ENCODE measurements at places on chromosomes 7 and 10.

DNA sequence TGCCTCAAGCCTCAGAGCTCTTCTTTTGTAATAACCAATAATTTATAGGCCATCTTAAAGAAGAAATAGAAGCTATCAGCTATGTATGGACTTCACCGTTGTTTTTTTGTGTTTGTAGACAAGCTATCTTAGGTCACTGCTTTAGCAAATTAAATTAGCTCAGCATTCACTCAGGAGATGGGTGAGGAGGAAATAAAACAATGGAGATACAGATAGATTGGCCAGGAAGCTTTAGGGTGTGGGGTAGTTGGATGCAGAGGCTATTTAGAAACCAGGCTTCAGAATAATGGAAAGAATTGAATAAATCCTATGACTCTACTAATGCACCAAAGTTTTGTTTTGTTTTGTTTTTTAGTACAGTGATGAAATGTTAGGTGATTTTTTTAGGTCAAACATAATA lies 66.1 kb downstream of the MDFIC start:
- no peak for DNase-seq

DNA sequence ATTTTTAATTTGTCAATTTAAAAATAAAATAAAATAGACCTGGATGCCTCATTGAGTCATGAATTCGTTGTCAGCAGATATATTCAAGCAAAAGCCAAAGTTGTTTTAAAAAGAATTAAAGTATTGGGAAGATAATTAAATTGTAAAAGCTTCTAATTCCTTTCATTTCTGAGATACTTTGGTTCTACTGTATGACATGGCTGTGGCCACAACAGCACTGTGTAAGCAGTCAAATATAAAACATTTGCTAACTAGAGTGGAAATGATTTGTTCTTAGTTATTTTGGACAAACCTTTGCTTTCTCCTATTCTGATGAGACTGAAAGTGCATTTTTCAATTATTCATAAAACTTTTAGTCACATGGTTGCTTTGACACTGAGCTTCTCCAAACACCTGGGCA lies 143.6 kb upstream of the FAM13C start:
- no peak for DNase-seq

- DNase-seq, result peak; percentile 82
Observed at GRCh38 chr7:85185424-85186082, 1.3 kb downstream of the SEMA3D start.

GRCh38 chr10:75283671-75284470 lies 48.1 kb upstream of the COMTD1 start:
- no peak for DNase-seq

DNA sequence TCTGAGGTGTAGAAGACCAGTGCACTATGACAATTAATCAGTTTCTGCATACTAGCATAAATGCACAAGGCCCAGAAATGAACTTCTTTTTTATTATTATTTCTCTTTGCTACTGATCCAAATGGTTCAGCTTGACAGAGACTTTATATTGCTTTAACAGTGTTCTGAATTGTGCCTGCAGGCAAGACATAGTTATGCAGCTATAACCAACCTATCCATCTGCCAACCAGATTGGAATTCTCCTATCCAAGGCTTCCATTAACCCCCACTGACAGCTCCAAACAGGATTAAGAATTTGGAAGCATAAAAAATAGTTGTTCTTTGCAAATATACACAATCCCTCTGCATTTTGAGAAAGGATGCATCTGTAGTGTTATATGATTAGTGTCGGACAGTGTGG lies 98.2 kb downstream of the BTRC start:
- no peak for DNase-seq

DNA sequence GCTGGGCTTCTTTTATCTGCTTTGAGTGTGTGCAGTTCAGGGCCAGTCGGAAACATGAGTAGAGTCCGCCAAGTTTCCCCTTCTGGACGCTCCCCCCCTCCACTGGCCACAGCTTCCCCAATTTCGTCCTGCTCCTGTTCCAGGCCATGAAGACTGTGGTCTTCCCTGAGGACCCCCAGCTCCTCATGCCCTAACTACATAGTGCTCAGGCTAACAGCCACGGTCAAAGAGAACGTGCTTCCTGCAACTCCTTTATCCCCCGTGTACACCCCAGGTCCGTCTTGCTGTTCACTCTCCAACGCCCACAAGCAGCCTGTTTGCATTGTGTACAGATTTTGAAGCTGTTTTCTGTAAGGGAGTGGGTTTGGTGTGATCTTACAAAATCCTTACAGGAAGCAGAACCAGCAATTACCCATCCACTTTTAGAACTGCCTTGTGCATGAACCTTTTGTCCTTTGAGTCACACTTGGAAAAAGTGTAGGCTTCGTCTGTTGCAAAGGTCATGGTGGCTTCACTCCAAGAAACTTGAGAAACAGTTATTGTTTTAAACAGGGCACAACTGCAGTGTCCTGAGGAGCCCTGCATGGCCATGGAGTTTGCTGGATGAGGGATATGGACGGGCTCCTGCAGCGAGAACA lies 77.0 kb upstream of the FAM20C start:
- peak; percentile 65 for DNase-seq

- DNase-seq, result no peak
Observed at GRCh38 chr10:75709811-75710210, 278.4 kb downstream of the LRMDA start.

DNA sequence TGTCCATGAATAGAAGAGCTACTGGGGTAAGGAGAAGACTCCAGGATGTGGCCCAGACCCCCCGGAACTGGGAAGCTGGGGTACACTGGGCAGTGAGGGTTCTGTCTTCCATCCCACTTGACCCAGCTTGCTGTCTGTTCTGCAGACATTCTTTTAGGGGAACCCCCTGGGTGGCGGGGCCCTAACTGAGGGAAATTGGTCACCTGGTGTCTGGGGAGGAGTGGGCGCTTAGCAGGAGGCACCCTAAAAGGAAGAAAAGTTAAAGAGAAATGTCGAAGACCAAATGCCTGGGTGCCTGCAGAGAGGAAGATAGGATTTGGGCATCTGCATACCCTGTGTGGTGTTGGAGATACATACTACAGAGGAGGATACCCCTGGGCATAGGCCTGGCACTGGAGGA lies 1.0 kb downstream of the AP1S1 start:
- no peak for DNase-seq

DNA sequence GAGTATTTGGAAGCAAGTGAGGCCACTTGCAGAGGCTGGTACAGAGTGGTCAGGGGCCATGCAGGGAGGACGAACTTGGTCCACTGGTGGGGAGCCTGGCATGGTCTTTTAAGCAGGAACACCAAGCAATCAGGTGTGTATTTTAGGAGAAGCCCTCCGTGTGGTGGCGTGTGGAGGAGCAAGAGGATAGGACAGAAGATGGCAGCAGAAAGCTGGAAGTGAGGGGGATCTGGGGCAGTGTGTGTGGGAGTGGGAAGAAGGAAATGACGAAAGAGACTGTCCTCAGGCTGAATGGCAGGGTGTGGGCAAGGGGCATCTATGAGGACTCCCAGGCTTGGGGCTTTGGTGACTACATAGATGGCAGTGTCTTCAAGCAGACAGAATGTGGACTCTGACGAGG lies 51.2 kb downstream of the TEX36 start:
- DNase-seq, result no peak

GRCh38 chr10:132078746-132079345 lies 13.1 kb downstream of the JAKMIP3 start:
- DNase-seq, result peak; percentile 22

GRCh38 chr10:103897241-103897774 lies 20.7 kb downstream of the STN1 start:
- no peak for DNase-seq

DNA sequence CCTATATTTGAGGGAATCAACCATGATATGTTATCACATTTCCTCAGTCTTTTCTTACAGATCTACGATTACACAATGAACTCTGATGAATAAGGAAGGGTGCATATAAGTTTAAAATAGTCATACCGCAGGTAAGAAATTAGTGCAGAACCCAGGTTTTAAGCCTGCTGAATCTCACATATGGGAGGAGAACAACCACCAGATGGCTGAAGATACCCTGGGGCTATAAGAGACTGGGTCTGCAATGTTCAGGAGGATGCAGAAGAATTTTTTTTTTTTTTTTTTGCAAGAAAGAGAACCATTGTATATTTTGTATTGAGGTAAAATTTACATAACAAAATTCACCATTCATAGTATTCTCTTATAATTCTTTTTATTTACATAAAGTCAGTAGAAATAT lies 372.3 kb upstream of the MYO3A start:
- no peak for DNase-seq

GRCh38 chr10:131772441-131772840 lies 128.4 kb upstream of the PPP2R2D start:
- DNase-seq, result no peak

DNA sequence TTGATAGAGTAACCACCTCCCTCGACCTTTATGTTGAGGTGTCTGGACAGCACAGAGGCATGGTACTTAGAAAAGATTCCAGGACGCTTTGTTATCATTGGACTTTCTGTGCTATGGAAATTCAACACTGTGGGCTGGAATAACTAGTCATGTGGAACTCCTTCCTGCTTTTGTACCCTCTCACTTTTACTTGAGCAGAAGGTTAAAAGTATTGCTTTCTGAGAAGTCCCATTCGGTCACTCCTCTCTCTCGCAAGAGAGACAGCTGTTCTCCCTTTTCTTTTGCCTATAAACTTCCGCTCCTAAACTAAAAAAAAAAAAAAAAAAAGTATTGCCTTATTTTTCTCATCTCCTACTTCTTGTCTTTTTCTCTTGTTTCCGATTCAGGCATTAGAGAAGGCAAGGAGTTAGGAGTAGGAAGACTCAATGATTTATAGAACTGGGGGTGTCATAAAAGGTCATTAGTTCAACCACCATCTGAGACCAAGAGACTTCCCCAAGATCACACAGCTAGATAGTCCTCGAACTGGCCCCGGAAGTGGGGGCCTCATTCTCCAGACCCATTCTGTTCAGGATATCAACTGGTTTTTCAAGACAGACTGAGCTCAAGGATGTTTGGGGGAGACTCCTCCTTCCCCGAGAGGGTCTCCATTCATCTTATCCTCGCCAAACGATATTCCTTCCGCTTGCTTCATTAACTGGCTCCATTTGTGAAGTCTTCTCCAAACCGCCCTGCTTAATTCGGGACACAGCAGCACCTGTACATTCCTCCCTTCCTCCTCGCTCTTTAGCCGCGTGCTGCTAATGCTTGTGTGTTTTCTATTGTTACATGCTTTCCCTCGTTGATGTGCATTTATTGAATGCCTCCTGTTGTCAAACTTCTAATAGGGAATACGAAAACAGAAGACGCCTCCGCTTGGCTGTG lies 995 bp upstream of the INPP5F start:
- DNase-seq, result no peak

GRCh38 chr7:37336259-37336658 lies 112.4 kb downstream of the ELMO1 start:
- no peak for DNase-seq

Measured in coronary artery (tissue), 2 donors.